ENCODE measurements at places on chromosomes 16 and 17. TPM values are rescaled to one million over a fixed set of nuclear protein-coding genes. Genes with fewer than 3 reads are reported as not detected.
A peak's percentile ranks its signal among the peaks of the same experiment; 100 is the strongest.

GRCh38 chr17:71085238-71086033 is 916.1 kb downstream of the KCNJ2 start:
- no peak overlapping the region for H3K27ac ChIP-seq
- H3K4me1 ChIP-seq = no peaks in the 10 kb centered on the region
- no peaks in the 10 kb centered on the region for H3K27me3 ChIP-seq
- H3K4me3 ChIP-seq = no peak overlapping the region
- DNase-seq = no peak
- H3K36me3 ChIP-seq = no peaks in the 10 kb centered on the region

GRCh38 chr17:42843358-42843934 is 934 bp upstream of the AOC2 start:
- no peak for DNase-seq
- peaks cover 75% of the 10 kb centered on the region for H3K36me3 ChIP-seq
- no peaks in the 10 kb centered on the region for H3K4me1 ChIP-seq

GRCh38 chr17:70136131-70136530 is 33.2 kb upstream of the KCNJ2 start:
- H3K27ac ChIP-seq = peak overlapping the region; percentile 99
- no peaks in the 10 kb centered on the region for H3K36me3 ChIP-seq
- no peak for DNase-seq

DNA sequence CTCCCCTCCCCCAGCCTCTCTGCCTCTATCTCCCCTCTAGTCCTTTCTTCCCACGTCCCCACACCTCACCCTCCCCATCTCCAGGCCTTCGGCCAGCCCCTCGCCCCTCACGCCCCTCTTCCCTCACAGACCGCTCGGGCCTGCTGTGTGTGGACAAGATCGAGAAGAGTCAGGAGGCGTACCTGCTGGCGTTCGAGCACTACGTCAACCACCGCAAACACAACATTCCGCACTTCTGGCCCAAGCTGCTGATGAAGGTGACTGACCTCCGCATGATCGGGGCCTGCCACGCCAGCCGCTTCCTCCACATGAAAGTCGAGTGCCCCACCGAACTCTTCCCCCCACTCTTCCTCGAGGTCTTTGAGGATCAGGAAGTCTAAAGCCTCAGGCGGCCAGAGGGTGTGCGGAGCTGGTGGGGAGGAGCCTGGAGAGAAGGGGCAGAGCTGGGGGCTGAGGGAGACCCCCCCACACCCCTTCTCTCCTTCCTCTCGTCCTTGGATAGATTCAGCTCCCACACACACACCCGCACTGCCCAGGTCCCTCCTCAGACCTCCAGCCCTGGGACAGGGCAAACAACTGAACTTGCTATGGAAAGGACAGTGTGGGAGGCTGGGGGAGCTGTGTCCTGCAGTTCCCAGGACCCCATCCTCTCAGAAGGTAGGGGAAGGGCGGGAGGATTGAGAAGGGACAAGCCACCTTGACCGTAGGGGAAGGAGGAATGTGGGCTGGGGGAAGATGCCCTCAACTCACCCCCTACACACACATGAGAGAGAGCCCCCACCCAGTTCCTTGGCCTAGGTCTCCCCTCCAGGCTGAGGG is 11.1 kb downstream of the NR1D1 start:
- no peaks in the 10 kb centered on the region for H3K27me3 ChIP-seq
- no peak for DNase-seq
- H3K27ac ChIP-seq = peak overlapping the region; percentile 99

DNA sequence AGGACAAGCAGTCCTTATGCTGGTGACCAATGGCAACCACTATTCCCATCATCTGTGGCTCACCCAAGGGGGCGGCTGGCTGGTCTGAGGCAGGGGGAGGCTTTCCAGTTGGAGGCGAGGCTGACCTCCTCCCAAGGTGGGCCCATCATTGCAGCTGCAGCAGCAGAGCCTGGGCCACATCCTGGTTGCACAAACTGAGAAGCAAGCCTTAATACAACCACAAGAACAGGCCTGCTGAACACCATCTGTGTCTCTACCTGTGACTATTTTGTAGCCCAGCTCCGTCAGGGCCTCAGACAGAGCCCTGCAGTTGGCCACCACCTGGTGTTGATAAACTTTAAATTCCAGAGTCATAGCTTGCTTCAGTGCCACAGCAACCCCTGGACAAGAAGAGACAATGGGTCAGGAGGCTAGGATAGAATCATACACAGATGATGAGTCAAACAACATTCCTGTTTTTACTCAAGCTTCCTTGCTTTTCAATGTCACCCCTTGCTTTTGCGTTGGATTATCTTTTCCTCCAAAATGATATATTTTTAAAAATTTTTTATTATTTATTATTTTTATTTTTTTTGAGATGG is 17.9 kb downstream of the SMCR8 start:
- H3K4me3 ChIP-seq = no peak overlapping the region
- peaks cover 91% of the 10 kb centered on the region for H3K36me3 ChIP-seq

DNA sequence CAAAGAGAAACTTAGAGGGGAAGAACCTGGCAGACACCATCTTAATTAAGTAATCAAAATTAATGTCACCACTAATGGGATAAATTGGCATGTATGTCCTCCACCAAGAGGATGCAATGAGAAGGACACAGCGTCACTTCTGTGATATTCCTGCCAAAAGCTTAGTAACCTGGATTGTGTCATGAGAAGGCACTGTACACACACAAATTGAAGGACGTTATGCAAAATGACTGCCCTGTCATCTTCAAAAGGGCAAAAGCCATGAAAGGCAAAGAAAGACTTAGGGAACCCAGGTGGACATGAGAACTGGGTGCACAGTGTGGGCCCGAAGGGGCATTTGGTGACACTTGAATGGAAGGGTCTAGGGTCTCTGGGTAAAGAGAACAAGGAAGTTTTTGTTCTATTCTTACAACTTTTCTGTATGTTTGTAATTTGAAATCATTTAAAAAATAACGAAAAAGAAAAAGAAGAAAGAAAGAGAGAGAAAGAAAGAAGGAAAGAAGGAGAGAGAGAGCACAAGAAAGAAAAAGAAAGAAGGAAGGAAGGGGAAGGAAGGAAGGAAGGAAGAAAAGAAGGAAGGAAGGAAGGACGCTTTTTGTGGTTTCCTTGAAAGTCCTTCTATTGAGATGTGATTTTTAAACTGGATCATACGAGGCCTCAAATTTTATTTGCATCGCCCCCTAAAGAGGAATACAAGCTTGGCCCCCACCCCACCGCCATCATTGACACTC is 4.0 kb upstream of the APOH start:
- H3K4me1 ChIP-seq = no peaks in the 10 kb centered on the region
- no peaks in the 10 kb centered on the region for H3K36me3 ChIP-seq
- H3K27me3 ChIP-seq = no peaks in the 10 kb centered on the region
- H3K4me3 ChIP-seq = no peak overlapping the region
- H3K27ac ChIP-seq = no peak overlapping the region

The LITAFD gene
- total RNA-seq = not detected

All from psoas muscle (tissue), 8 donors.